ENCODE measurements at places on chromosomes 4 and X. TPM values are rescaled to one million over a fixed set of nuclear protein-coding genes. Genes with fewer than 3 reads are reported as not detected.

The UGT2B11 gene
- not detected for polyA plus RNA-seq

The SERPINA7 gene
- polyA plus RNA-seq: 0.13 TPM

The ADGRA3 gene
- polyA plus RNA-seq: 18.4 TPM

The NEIL3 gene
- not detected for polyA plus RNA-seq

The TBCK gene
- 23.5 TPM for polyA plus RNA-seq

The TBC1D9 gene
- 3.8 TPM for polyA plus RNA-seq

The TSPAN7 gene
- polyA plus RNA-seq: 86.9 TPM

The FAM9B gene
- 0.56 TPM for polyA plus RNA-seq

The OTUD4 gene
- polyA plus RNA-seq: 12.8 TPM

The PI4K2B gene
- 4.6 TPM for polyA plus RNA-seq

The P2RY10 gene
- 0.13 TPM for polyA plus RNA-seq

The TREX2 gene
- 1.8 TPM for polyA plus RNA-seq

The MAGEA12 gene
- polyA plus RNA-seq: not detected

The CXXC4 gene
- polyA plus RNA-seq: 0.72 TPM

The DCAF12L2 gene
- polyA plus RNA-seq: 0.32 TPM

The NFKB1 gene
- polyA plus RNA-seq: 10.3 TPM

The SH2D1A gene
- 0.10 TPM for polyA plus RNA-seq

The ANK2 gene
- polyA plus RNA-seq: 21.2 TPM

The MSX1 gene
- polyA plus RNA-seq: 4.6 TPM

The ZNF711 gene
- polyA plus RNA-seq: 33.9 TPM

The SMPX gene
- polyA plus RNA-seq: 0.10 TPM

All from adrenal gland (tissue), 19 donors.